HT-29 (cell line): ENCODE measurements at places on chromosomes 7 and 10. TPM values are rescaled to one million over a fixed set of nuclear protein-coding genes. Genes with fewer than 3 reads are reported as not detected.

CLCN1 gene
- 2.8 and 3.0 TPM in 2 replicates for total RNA-seq

CROT gene
- 2.6 and 4.4 TPM in 2 replicates for total RNA-seq

GSDME gene
- total RNA-seq: not detected in 2 replicates

PTPRN2 gene
- 0.52 and 1.7 TPM in 2 replicates for total RNA-seq

ANTXRL gene
- not detected in 2 replicates for total RNA-seq

FGL2 gene
- total RNA-seq: not detected in 2 replicates

ASZ1 gene
- not detected in 2 replicates for total RNA-seq

PDGFA gene
- 15.8 and 17.3 TPM in 2 replicates for total RNA-seq

PANK1 gene
- 9.1 and 13.4 TPM in 2 replicates for total RNA-seq

CCDC146 gene
- not detected in 2 replicates for total RNA-seq

DNA sequence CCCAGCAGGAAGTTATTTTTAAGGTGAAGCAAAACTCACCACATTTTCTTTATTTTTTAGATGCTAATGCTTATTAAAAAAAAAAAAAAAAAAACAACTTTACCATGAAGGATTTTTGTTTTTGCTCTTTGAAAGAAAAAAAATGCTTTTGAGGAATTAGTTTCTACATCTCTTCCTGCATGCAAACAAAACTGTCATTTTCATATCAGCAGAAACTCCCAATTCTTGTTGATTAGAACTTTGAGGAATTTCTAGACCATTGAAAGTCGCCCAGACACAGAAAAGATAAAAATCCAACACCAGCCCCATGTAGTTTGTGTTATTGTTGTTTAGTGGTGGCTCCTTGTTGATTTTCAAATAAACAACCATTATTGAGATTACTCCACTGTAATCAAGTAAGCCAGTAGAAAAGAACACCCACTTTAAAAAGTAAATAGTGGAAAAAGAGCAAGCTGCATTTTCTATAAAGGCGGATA lies 14.3 kb downstream of the SKIDA1 start:
- DNase-seq: no peak

DNA sequence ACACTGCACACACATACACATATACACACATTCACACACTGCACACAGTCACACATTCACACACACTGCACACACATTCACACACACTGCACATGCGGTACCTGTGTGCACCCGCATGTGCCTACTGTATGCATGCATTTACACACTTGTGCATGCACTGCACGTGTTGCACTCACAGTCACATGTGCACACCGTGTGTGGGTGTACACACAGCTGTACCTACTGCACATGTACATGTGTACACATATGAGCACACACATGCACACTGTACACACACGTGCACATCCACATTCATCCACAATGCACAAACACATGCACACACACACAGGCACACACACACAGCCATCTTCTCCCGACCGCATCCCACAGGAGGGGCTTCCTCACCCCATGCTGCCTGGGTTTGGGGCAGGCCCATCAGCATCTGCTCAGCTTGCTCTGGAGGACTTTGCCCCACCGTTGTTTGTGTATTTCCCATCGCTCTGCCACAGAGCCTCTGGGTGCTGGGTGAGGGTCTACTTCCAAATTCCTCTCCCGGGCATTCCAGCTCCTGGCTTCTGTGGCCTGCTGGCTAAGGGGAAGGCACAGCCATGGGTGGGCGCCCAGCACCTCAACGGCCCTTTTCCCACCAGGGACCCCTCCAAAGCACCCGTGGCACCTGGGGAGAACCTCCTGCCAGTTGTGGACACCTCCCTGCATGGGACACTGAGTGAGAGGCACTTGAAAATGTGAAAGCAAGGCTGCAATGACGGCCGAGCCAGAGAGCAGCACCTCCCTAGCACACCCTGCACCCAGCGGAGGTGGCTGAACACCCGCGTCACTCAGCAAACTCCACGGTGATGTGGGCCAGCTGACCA lies 324.3 kb downstream of the PTPRN2 start:
- DNase-seq: no peak

- DNase-seq: no peak
These were observed 19.9 kb upstream of the GPAM start for GRCh38 chr10:112203328-112204076.

DNA sequence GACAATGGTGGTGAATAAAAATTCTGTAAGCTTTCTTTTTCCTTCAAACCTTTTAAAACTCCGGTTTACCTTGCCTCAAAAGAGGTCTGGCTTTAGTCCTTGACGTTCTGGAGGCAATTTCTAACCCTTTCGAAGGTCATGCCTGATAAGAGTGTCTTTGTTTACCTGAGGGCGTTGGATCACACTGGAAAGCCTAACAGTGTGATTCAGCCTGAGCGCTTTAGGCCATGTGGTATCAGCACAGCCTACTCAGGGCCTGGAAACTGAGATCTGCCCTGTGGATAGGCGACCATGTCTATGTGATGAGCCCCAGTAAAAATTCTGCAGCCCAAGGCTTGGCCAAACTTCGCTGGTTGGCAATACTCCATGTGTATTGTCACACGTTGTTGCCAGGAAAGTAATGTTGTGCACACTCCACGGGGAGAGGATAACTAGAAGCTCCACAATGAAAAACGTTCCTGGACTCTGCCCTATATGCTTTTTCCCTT lies 10.7 kb downstream of the CCDC6 start:
- DNase-seq: no peak

- DNase-seq: no peak
These were observed 220.9 kb upstream of the KMT2E start for GRCh38 chr7:104793066-104793465.

GRCh38 chr10:55146032-55146431 lies 345.0 kb upstream of the PCDH15 start:
- no peak for DNase-seq

GRCh38 chr7:109111086-109111485 lies 541.4 kb downstream of the DNAJB9 start:
- no peak for DNase-seq

DNA sequence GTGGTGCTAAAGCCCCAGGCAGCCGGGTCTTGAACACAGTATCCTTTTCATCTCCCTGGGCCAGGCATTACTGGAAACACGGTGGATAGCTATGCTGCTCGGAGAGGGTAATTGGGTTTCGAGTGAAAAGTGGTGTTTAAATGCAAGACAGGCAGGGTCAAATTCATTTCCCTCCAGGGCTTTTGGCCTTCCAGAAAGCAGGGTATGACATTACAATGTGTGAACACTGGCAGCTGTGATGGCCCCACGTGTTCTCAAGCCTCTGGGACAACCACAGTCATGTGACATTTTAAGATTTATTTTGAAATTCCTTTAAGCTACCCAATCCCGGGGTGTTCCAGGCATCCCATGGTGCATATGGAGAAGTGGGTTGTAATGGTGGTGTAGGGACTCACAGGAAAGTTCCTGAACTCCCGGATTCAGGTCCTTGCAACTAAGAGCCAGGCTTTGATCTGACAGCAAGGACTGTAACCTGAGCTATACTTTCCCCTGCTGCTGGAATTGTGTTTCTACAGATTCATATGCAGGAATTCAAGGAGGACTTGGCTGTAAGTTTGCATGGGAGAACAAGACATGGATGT lies 46.8 kb downstream of the INSYN2A start:
- no peak for DNase-seq

- no peak for DNase-seq
These were observed 60.9 kb downstream of the CSGALNACT2 start for GRCh38 chr10:43199088-43199683.

DNA sequence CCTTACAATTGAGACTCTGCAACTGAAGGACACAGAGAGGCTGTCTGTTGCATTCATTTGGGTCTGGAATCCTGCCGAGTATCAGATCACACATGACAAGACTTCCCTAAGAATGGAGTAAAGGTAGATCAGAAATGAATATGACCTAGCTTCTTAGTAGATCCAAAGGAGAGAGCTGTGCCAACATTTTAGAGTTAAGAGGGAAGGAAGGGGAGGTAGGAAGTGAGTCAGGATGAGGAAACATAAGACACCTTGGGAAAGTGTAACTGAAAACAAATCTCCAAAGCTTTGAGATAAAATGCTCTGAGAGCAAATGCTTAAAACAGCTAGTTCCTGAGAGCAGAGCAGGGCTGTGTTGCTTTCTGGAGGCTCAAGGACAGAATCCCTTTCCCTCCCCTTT lies 6.1 kb upstream of the SLC25A13 start:
- no peak for DNase-seq

GRCh38 chr10:69438536-69439349 lies 12.5 kb upstream of the TSPAN15 start:
- DNase-seq: peak; percentile 80

GRCh38 chr10:69515699-69516259 lies 57.4 kb downstream of the NEUROG3 start:
- peak; percentile 84 for DNase-seq

DNA sequence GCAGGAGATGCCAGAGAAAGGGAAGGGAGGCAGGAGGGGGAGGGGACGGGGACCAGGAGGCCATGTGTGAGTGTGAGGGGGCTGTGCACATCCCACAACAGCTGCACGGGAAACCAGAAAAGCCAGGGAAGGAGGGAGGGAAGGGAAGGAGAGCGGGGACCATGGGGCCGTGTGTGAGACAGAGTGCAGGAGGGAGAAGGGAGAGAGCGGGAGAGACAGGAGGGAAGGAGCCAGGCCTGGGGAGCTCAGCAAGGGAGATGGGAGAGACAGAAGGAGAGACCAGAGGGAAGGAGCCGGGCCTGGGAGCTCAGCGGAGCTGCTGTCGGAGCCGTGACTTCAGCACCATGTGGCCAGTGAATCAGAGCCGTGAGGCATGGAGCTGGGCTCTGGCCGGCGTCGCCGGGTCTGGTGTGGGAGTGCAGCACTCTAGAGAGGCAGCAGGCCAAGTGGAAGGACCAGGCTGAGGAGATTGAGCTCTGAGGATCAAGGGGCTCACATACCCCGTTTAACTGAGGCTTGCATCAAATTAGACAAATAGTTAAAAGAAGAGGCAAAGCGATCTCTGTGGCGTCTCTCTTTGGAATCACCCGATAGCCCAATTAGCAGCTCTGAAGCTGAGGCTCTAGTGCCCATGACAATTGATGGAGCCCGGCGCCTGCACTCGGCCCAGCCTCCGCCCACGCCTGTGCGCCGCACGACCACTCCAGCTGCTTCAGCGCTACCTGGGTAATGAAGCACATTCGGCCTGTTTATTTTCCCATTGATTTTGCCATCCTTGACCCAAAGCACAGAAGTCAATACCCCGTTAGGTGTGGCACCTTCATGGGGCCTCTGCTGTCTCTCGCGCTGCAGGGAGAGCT lies 150.4 kb downstream of the MAD1L1 start:
- DNase-seq: no peak

DNA sequence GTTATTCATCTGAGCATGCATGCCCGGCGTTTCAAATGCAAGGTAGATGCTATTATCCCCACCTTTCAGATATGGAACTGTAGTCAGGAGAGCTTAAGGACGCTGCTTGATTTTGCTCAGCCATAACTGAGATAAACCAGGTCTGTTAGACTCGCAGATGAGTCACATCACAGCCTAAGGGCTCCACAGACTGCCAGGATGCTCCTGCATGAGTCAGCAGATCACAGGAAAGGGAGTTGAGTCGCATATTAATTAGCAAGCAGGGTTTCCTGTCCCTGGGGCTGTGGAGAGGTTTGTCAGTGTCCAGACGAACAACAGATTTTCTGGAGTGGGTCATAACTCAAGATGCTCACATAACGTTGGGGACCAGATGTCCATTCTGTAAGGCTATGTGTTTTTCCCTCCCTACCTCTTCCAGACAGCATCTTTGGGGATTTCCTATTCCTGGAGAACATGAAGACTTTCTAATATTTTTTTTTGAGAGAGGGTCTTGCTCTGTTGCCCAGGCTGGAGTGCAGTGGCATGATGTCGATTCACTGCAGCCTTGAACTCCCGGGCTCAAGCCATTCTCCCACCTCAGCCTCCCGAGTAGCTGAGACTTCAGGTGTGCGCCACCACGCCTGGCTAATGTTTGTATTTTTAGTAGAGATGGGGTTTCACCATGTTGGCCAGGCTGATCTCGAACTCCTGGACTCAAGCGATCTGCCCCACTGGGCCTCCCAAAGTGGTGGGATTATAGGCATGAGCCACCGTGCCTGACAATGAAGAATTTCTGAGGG lies 36.7 kb downstream of the PFKFB3 start:
- peak; percentile 62 for DNase-seq

DNA sequence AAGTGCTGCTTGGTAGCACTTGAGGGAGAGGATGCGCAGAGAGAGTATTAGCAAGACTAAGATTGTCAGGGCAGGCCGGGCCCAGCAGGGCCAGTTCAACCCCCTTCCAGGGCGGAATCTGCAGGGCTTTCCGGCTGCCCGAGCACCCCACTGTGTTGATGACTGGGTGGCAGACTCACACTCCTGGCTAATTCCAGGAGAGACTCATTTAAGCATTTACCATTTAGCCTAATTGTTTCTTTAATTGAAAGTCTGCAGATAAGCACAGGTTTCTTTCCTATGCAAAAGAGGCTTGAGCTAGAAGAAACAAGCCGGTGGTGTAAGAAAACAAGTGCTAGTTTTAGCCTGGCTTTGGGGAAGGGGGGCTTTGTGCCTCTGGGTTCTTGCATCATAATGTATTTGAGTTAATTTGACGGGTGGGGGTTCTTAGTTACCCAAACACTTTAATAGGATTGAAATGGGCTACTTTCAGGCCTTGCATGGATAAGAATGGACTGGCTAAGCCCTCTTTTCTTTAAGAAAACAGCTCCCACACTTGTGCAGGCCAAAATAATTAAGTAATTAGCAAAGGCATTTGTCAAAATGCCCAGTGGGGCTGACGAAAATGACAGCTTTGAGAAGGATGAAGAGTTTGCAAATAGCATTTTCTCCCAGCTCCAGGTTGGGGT lies 201.3 kb downstream of the MYOF start:
- DNase-seq: no peak

GRCh38 chr10:69634759-69635425 lies 4.8 kb downstream of the FAM241B start:
- no peak for DNase-seq

GRCh38 chr7:7103343-7104313 lies 78.7 kb upstream of the C1GALT1 start:
- peak; percentile 78 for DNase-seq

GRCh38 chr10:11886851-11887250 lies 63.7 kb downstream of the PROSER2 start:
- no peak for DNase-seq

DNA sequence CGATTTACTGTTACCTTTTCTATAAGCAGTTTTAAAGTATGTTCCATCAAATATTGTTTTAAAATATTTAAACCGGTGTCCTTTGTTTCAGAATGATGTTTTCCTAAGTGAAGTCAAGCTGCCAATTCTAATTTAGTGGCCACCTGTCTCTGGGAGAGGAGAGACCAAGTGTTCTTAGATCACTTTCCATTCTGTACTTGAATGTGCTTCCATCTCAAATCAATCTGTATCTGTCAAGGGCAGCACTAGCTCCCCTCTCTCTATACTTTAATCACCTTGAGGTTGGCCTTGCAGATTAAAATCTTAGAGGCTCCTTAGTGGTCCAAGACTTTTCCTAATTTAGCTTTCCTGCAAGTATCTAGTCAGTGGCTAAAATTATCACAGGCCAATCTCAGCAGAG lies 49.6 kb downstream of the LGI1 start:
- DNase-seq: no peak

GRCh38 chr10:89741126-89741762 lies 39.9 kb downstream of the KIF20B start:
- no peak for DNase-seq
